GM20000 (cell line): ENCODE measurements at places on chromosomes 6 and 20.

DNA sequence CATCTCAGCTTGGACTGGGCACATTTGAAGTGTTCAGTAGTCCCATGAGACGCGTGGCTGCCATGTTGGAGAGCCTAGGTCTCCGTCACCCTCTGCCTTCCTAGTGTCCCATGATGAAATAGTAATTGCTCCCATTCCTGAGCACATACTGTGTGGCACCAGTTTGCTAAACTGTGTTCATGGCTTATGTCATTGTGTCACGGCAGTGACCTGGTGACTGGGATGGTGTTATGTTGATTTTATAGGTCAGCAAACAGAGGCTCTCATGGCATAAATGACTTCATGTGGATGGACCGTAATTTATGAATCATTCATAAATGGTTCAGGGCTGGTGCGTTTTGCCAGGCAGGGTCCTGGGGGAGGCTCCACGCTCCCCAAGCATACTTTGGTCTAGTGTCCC is 3.8 kb downstream of the BCAS4 start:
- no peak for DNase-seq

DNA sequence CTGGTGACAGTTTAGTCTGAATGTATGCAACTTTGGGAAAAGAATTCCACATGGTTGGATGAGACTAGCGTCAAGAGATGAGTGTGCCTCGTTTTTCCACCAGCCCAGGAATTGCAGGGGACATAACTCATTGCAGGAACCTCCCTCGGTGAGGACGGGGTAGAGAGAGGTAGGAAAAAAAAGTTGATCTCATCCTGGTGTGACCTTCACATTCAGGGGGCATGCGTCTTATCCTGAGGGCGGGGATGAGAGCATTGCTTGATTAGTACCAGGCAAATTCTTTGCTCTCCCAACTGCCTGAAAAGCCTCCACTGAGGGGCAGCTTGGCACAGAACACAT is 11.8 kb downstream of the TLDC2 start:
- no peak for DNase-seq

GRCh38 chr6:76792394-76792793 is 670.9 kb downstream of the HTR1B start:
- no peak for DNase-seq

DNA sequence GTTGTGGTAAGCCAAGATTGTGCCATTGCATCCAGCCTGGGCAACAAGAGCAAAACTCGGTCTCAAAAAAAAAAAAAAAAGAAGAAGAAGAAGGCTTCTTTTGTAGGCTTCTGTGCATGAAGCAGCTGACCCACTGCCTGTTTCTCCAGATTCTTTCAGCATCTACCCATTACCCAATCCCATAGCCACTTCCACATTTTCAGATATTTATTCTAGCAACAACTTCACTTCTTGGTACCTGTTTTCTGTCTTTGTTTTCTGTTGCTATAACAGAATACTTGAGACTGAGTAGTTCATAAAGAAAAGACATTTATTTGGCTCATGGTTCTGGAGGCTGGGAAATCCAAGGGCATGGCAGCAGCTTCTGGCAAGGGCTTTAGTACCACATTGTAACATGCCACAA is 95.3 kb upstream of the SGK1 start:
- no peak for DNase-seq

GRCh38 chr6:35719404-35719829 is 17.4 kb upstream of the ARMC12 start:
- DNase-seq, result no peak
